Activated CD4-positive, alpha-beta T cell treated with anti-CD3 and anti-CD28 coated beads, Interleukin-2, amount 10 ng/mL, durations not matched to agents 24 days and 14 days (primary cell): ENCODE measurements at places on chromosomes 16 and 17. TPM values are rescaled to one million over a fixed set of nuclear protein-coding genes. Genes with fewer than 3 reads are reported as not detected.

Gene MT1E
- 136 and 152 TPM in 2 replicates for total RNA-seq

Gene FOXJ1
- 0.07 and 0.35 TPM in 2 replicates for total RNA-seq

Gene KRT40
- not detected in 2 replicates for total RNA-seq

Gene ALDH3A1
- not detected in 2 replicates for total RNA-seq

Gene ACSM3
- 2.7 and 3.5 TPM in 2 replicates for total RNA-seq

Gene GAS7
- 0.21 and 0.26 TPM in 2 replicates for total RNA-seq
